ENCODE measurements at places on chromosomes 12 and 14.

GRCh38 chr12:108826807-108827721, 30.3 kb downstream of the SSH1 start:
- DNase-seq: no peak

GRCh38 chr14:36653962-36654793, 7.5 kb upstream of the PAX9 start:
- no peak for DNase-seq

DNA sequence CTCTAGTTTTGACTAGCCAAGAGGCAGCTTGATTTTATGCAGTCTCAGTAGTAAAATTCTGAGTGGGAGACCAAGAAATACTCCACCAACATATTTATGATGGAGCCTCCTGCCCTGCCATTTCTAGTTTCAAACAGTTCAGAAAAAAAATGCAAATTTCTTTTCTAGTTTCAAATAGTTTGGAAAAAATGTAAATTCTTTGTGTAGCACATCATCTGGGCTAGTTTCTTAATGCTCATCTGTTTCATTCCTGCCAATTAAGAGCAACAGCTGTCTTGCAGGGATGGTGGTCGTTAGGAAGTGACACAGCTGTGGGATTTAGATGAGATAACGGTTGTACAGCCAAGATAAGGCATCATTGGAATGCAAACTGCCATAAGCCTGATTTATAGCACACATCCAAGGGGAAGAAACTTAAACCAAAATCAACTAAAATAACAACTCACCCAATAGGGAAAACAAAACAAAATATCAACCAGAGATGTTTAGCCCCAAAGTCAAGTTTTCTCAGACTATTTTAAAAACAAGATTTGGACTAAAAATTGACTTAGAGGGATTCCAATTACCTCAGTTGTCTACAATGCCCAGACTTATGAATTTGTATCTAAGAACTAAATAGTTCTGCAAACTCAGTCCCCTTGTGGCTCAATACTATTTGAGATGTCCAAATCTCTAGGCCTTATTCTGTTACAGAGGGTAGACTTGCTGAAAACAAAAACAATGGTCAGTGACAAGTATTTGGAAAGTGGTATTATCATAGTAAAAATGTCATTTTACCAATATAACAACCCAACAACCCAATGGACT, 291.3 kb upstream of the ATP2B1 start:
- DNase-seq: no peak

GRCh38 chr12:88716240-88716639, 136.0 kb upstream of the KITLG start:
- no peak for DNase-seq

All from naive thymus-derived CD8-positive, alpha-beta T cell (primary cell).